NCI-H2081 treated with DMSO at 0.1 percent for 48 hours (cell line): ENCODE measurements at places on chromosomes 2 and 18.

DNA sequence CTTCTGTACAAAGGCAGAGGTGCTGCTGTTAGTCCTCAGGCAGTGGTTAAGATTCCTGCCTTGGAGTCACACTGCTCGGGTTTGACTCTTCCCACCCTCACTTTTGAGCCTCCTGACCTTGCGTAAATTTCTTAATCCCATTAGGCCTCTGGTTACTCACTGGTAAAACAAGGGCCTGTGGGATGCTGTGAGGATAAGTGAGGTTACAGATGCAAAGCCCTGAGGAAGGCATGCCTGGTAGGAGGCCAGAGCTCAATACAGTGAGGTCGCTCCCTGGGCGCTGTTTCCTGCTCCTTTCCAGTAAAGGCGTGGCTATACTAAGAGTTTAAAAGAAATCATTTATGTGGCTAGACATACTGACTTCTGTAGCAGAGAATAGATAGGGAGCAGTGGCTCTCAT, 127.5 kb upstream of the TMEM200C start:
- DNase-seq: no peak

- no peak for DNase-seq
Observed at GRCh38 chr2:85414761-85415553, 3.6 kb upstream of the SH2D6 start.

- no peak for DNase-seq
Observed at GRCh38 chr18:30376515-30376914, 666.0 kb downstream of the DSC3 start.

DNA sequence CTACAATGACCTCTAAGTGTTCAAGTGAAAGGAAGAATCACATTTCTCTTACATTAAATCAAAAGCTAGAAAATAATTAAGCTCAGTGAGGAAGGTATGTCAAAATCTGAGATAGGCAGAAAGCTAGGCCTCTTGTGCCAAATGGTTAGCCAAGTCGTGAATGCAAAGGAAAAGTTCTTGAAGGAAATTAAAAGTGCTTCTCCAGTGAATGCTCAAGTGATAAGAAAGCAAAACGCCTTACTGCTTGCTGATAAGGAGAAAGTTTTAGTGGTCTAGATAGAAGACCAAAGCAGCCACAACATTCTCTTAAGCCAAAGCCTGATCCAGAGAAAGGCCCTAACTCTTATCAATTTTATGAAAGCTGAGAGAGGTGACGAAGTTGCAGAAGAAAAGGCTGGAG, 932.3 kb upstream of the ACVR2A start:
- DNase-seq: no peak

DNA sequence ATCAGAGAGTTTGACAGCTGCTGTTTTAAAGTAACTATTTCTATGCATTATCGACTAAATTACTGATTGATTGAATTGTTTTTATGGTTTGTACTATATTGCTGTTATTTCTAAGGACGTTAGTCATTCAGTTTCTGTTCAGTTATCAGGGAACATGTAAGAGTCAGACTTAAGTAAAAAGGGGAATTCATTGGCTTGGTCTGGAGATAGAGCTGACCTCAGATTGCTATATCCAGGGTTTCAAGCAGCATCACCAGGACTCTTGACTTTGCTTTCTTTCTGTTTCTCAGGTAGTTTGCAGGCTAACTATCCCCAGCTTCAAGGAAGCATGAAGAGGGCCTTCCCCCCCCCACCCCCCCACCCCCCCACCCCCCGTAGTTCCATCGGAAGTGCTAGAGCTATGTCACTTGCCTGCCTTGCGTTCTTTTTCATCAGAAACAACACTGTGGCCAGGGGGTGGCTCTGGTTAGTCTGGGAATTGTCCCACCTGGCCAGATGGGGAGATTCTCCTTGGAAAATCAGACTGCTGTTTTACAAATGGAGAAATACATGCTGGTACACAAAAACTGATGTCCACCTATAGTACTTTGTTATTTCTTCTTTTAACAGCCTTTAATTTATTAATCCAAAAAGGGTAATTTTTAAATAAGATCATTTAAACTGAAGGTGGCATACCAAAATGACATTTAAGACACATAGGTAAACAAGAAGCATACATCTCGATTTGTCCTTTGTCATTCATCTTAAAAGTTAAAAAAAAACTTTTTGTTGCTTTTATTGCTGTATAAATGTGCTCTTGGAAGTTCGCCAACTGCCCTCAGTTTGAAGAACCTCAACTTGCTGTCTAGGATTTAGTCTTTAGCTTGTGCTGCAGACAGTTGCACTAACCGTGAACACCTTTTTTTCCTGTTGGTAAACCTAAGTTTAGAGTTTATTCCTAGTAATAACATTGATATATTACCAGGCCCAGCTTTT, 9.4 kb downstream of the SMAD4 start:
- DNase-seq: no peak

DNA sequence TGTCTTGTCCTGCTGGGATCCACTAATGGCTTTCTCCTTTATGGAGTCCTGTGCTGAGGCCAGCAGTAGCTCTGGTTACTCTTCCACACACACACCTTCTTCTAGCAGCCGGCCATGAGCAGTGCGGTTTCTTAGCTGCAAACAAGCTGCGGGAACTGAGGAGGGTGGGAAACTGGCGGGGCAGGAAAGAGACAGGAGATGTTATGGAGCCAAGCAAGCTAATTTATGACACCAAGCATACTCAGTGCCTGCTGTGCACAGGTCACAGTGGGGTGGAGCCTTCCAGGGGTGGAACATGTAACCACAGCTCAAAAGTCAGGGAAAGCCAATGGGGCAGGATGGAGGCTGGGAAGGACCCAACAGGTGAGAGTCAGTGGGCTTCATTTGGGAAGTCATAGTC, 180.8 kb downstream of the FAM210A start:
- no peak for DNase-seq

GRCh38 chr2:239092571-239093294, 244.8 kb downstream of the TWIST2 start:
- no peak for DNase-seq

DNA sequence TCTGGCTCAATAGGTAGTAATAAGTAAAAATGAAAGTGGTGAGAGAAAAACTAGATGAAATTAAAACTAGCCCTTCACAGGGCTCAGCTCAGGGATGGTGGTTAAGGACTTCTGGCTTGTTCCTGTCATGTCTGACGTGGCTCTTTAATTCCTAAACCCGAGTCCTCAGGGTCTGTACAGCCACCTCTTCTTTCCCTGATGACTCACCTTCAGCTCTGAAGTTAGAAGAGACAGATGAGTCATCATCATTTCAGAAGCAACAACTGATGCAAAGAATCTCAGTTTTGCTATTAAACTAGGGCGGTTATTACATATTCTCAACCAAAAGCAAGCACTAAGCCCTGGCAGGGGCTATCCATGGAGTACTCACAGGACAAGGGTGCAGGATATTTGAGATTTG, 24.0 kb upstream of the ITGB6 start:
- no peak for DNase-seq

GRCh38 chr18:51941999-51942398, 398.0 kb upstream of the DCC start:
- no peak for DNase-seq

DNA sequence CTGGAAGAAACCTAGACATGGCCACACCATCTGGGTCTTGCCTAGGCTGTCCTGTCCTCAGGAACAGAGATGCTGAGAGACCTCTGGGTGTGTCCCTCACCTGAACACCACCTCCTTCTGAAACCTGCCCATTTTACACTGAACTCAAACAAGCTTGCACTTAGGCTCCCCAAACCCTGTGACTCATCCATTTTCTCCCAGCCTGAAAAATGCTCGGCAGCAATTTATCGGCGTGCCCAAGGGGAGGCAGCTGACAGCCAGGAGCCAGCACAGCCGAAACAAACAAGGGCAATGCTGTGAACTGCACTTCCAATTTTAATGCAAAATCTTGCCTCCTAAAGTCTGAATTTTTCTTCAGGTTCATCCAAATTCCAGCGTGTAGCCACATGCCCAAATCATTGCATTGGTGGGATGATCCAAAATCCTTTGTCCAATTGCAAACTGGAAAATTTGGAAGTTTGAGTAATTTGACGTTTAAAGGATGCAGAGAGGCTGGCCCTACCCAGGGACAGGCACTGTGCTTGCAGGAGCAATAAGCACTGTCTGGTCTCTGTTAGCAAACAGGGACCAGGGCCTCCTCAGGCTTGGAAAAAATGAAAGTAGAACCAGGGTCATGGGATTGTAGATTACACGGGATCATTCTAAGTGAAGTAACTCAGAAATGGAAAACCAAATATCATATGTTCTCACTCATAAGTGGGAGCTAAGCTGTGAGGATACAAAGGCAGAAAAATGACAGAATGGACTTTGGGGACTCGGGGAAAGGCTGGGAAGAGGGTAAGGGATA, 67.7 kb downstream of the GALNT14 start:
- DNase-seq: no peak

DNA sequence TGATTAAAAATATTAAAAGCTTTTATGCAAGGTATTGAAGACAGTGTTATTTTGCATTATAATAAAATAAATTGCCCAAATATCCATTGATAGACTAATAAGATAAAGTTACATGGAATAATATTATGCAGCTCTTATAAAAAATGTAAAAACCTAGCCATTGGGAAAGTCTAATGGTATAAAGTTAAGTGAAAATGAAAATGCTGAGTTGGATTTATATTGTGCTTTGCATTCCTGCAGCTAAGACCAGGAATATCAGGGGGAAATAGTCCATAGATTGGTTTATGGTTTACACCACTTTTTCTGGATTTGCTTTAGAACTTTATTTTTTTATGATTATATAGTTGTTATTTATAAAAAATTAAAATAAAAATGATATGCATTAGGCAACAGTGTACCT, 46.1 kb upstream of the LYPD6B start:
- no peak for DNase-seq

GRCh38 chr2:203510256-203510940, 24.7 kb downstream of the RAPH1 start:
- DNase-seq: no peak

GRCh38 chr2:213766062-213766461, 481.8 kb downstream of the SPAG16 start:
- DNase-seq: no peak

DNA sequence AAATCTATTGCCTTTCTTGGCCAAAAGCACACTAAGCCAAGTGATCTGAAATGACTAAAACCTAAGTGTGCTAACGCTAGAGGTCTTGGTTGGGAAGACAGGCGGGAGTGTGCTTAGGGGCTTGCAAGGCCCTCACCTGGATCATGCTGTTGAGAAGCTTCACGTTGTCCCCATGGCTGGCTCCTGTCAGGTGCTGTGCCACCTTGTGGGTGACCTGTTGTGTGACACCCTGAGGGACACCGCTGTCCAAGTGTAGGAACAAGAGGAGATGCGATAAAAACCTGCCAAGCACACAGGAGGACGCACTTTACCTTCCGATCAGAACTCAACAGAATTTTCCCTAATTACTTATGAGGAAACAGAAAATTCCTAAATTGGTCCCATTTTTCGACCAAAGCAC, 50.8 kb downstream of the EPG5 start:
- DNase-seq: no peak

- DNase-seq: no peak
Observed at GRCh38 chr18:63120620-63121019, 198.9 kb downstream of the BCL2 start.

- no peak for DNase-seq
Observed at GRCh38 chr2:28487258-28487657, 8.6 kb upstream of the PLB1 start.

GRCh38 chr18:11147962-11148679, 1.2 kb downstream of the PIEZO2 start:
- no peak for DNase-seq

DNA sequence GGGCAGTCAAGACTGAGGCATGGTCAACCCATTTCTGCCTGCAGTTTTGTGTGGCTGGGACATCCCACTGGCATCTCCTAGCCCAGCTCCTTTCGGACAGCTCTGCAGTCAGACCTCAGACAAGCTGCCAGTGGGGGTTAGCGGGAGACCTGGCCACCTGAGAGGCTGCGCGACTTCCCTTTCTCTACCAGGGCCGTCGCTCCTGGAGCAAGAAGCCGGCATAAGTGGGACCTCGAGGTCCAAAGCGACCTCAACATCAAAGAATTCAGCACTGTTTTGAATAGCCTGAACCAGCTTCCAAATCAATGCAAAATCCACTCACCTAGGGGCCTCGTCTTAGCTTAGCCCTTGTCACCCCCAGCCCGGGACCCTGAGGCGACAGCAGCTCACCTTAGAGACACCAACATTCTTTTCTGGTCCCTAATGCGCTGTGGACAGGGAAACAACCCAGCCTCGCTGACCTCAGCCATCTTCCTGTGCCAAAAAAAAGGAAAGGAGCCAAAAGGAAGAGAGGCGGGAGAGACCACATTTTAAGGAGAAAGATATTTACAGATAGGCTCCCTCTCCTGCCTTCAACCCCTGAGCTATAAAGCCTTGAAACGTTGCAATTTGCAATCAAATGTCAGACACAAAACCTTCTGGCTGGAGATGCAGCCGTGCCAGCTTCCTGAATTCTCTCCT, 81.2 kb downstream of the GFPT1 start:
- DNase-seq: no peak
